ENCODE measurements at places on chromosomes 2 and 18.

- no peaks in the 10 kb centered on the region for H3K27me3 ChIP-seq
- no peaks in the 10 kb centered on the region for H3K36me3 ChIP-seq
- H3K4me1 ChIP-seq, result peaks cover 21% of the 10 kb centered on the region
- no peak overlapping the region for H3K4me3 ChIP-seq
These were observed 458.7 kb downstream of the RNF144A start for GRCh38 chr2:7375901-7376300.

- H3K4me3 ChIP-seq, result no peak overlapping the region
- no peaks in the 10 kb centered on the region for H3K36me3 ChIP-seq
- no peaks in the 10 kb centered on the region for H3K27me3 ChIP-seq
- peaks cover 20% of the 10 kb centered on the region for H3K4me1 ChIP-seq
These were observed 138.6 kb downstream of the GLI2 start for GRCh38 chr2:120873958-120874887.

- DNase-seq, result no peak
- H3K27ac ChIP-seq, result no peak overlapping the region
- peaks cover 8% of the 10 kb centered on the region for H3K27me3 ChIP-seq
- no peak overlapping the region for H3K4me3 ChIP-seq
- H3K4me1 ChIP-seq, result no peaks in the 10 kb centered on the region
These were observed 131.3 kb downstream of the SH3RF3 start for GRCh38 chr2:109260116-109260855.

- peaks cover 16% of the 10 kb centered on the region for H3K27me3 ChIP-seq
- H3K4me1 ChIP-seq, result peaks cover 2% of the 10 kb centered on the region
- no peak overlapping the region for H3K27ac ChIP-seq
- H3K4me3 ChIP-seq, result no peak overlapping the region
These were observed 28.6 kb downstream of the ITM2C start for GRCh38 chr2:230893338-230893737.

DNA sequence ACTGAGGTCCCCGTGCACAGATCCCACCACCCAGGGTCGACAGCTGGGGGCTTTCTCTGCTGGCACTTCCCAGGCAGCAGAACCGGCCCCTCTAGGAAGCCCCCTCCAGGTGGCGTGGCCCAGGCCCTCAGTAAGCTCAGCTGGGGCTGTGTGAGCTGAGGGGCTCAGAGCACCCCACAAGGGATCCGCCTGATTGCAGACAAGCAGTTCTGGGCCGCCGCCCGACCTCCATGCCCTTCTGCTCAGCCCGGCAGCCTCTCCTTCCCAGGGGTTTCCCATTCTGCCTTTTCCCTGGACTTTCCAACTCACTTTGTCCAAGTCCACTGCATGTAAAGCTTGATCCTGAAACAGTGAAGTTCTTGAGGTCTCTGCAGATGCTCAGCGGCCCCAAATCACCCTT lies 76.4 kb downstream of the NFATC1 start:
- H3K27me3 ChIP-seq, result no peaks in the 10 kb centered on the region
- peaks cover 5% of the 10 kb centered on the region for H3K36me3 ChIP-seq
- no peak overlapping the region for H3K4me3 ChIP-seq

GRCh38 chr2:129377078-129377469 lies 602.4 kb upstream of the RAB6C start:
- no peak overlapping the region for H3K4me3 ChIP-seq
- no peak for DNase-seq
- no peaks in the 10 kb centered on the region for H3K27me3 ChIP-seq
- peaks cover 8% of the 10 kb centered on the region for H3K36me3 ChIP-seq
- H3K27ac ChIP-seq, result no peak overlapping the region
- peaks cover 43% of the 10 kb centered on the region for H3K4me1 ChIP-seq

- H3K4me3 ChIP-seq, result no peak overlapping the region
- peaks cover 29% of the 10 kb centered on the region for H3K4me1 ChIP-seq
These were observed 9.2 kb upstream of the CCDC141 start for GRCh38 chr2:179059026-179059700.

- H3K4me1 ChIP-seq, result peaks cover 32% of the 10 kb centered on the region
- peak overlapping the region; percentile 30 for H3K4me3 ChIP-seq
- no peaks in the 10 kb centered on the region for H3K27me3 ChIP-seq
- no peaks in the 10 kb centered on the region for H3K36me3 ChIP-seq
- no peak for DNase-seq
These were observed 35.0 kb upstream of the PTMA start for GRCh38 chr2:231673348-231673770.

Data from mesothelial cell of epicardium (in vitro differentiated cells).